Cardiac fibroblast (primary cell): ENCODE measurements at places on chromosomes 1 and 21.

DNA sequence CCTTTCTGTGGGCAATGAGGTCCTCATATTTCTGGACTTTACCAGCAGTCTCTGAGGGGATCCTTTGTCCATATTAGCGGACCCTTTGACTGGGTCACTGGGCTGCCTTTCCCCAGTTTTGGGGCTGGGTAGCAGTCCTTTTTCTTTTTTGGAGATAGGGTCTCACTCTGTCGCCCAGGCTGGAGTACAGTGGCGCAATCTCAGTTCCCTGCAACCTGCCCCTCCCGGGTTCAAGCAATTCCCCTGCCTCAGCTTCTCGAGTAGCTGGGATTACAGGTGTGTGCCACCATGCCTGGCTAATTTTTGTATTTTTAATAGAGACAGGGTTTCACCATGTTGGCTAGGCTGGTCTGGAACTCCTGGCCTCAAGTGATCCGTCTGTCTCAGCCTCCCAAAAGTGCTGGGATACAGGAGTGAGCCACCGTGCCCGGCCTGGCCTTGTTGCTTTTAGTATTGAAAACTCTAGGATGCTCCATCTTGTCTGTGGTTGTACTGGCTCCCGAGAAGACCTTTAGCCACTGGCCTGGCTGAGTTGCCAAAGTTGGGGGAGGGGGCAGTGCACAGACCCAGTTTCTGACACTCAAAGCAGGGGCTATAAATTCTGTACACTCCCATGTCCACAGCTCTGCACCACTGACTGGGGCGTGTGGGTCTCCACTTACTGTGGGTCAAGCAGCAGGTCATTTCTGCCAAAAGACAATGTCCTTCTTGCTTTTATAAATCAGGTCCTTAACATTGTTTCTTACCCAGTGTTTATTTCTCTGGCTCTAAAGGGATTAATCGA, 33.1 kb downstream of the MAN1C1 start:
- no peak for DNase-seq

- DNase-seq, result no peak
These were observed 498.7 kb downstream of the SMYD3 start for GRCh38 chr1:246008363-246008831.

- DNase-seq, result no peak
These were observed 19.4 kb downstream of the ABCG1 start for GRCh38 chr21:42238185-42238934.

DNA sequence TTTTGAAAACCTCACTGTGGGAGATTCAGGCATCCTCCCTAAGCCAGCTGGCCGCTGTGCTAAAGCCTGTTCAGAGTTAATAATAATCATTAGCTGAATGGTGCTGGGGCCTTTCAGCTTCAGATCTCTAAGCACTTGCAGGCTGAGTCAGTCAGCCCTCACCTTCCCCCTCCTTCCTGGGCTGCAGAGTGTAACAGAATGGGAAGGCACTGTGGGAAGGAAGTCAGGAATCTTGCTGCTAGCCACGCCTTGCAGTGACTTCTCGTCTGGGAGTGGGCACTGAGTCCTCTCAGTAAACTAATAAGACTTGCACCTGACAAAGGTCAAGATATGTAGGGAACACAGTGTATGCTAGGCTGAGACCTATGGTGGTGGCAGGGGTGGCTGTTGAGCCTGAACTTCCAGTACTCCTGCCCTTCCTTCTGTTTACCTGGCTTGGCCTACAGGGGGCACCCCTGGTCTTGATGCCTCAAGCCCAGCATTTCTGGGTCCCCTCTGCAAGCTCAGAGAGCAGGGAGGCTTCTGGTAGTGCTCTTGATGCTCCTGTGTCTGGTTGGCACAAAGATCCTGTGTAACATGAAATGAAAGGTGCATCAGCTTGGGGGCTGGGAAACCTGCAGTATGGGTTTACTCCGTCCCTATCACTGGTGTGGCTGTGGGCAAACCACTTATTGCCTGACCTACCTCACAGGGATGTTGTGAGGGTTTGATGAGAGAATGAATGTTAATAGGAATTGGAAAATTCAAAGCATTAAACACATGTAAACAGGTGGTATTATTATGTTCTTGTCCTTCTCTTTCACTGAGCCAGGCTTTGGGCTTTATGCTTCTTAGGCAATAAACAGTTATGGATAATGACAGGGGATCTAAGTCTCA, 6.0 kb downstream of the CYB561D1 start:
- peak; percentile 50 for DNase-seq

- no peak for DNase-seq
These were observed 34.5 kb downstream of the CTNNBIP1 start for GRCh38 chr1:9875636-9876000.

DNA sequence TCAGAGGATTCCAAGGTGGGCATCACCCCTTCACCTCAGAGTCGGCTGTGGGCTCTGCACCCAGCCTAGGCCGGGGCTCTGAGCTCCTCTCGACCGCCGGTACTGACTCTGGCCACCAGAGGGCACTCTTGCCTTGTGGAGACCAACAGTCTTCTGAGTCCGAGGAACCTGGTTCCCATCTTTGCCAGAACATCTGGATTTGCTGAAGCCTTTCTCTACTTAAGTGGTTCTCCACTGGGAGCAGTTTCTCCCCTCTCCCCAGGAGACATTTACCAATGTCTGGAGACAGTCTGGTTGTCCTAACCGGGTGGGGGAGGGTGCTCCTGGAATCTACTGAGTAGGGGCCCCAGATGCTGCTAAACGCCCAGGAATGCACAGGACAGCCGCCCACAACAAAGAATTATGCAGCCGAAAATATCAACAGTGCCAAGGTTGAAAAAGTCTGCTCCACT, 9.4 kb downstream of the ETV3L start:
- peak; percentile 92 for DNase-seq
